ENCODE measurements at places on chromosomes 3 and 15.

DNA sequence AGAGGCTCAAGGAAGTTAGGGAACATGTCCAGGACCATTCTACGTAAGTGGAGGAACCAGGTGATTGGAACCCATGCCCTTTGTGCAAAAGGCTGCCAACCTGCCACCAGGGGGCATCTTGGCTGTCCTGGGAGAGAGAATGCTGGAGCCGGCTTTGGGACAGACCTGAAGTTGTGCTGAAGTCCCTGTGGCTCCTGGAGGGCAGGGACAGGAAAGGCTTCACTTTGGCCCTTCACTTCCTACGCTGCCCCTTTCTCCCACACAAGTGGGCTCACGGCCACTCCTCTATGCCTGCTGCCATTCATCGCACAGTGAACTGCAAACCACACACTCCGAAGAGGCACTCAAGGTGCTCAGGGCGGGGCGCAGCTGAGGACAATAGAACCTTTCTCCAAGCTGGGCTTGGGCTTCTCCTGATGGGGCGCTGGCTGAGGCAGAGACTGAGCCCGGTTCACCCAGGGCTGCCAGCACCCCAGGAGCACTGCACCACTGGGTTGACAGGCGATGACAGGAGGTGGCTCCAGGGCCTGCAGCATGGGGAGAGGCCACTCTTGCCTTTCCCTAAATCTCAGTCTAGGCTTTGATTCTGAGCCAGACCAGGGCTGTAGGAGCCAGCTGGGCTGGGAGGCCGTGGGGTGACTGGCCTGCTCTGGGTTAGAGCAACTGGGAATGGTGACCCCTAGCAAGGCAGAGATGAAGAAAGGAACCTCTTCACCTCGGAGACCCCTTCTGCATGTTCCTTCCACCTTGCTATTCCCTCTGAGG is 8.4 kb downstream of the SHF start:
- DNase-seq, result peak; percentile 40

DNA sequence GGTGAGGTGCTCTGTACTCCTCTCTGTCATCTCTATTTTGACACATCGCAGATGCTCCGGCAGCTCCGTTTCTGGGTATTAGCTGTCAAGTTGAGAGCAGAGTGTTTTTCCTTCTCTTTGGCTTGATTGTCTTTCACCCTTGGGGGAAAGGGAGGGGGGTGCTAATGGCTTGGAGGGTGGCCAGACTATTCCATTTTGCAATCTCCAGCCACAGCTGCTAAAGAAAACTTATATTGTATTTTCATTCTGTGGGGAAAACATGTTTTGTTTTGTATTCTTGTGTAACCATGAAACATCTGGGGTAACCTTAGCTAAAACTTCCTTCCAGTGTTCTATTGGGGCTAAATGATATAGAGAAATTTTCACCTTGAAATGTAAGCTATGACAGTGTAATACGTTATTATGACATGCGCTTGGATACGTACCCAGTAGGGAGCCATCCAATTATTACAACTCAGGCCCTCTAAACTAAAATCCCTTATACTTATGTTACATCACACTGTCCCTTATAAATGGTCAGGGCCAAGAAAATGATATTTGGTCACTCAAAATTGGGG is 14.0 kb upstream of the LARP6 start:
- DNase-seq, result no peak

DNA sequence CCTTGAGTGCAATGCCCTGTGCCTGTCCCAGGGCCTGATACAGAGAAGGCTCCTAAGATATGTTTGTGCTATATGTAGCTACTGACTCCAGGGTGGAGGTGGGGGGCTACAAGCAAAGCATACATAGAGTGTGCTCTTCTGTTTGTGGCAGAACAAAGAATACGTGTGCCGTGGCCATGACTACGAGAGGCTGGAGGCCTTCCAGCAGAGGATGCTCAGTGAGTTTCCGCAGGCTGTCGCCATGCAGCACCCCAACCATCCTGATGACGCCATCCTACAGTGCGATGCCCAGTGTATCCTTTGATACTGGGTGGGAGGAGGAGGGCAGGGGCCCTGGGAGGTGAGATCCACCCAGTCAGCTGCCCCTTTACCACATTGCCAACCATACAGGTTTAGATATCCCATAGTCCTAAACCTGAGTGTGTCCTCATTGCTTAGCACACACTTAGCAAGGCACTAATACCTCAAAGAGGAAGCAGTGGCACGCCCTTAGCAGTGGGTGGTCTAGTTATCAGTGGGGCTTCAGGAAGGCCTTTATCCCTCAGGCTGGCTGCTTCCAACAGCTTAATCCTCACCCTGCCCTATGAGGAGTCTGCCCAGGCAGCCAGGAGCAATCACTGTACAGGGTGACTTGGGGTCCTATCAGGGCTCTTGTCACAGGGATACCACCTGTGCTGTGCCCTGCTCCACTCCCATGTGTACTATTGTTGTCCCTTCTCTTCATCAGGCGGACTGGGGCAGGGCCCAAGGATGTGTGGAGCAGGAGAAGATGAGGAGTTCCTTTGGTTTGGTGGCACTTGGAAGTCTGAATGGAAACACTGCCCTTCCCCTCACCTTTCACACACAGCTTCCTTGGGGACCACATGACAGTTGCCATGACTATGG is 30.1 kb upstream of the MANF start:
- DNase-seq, result no peak

DNA sequence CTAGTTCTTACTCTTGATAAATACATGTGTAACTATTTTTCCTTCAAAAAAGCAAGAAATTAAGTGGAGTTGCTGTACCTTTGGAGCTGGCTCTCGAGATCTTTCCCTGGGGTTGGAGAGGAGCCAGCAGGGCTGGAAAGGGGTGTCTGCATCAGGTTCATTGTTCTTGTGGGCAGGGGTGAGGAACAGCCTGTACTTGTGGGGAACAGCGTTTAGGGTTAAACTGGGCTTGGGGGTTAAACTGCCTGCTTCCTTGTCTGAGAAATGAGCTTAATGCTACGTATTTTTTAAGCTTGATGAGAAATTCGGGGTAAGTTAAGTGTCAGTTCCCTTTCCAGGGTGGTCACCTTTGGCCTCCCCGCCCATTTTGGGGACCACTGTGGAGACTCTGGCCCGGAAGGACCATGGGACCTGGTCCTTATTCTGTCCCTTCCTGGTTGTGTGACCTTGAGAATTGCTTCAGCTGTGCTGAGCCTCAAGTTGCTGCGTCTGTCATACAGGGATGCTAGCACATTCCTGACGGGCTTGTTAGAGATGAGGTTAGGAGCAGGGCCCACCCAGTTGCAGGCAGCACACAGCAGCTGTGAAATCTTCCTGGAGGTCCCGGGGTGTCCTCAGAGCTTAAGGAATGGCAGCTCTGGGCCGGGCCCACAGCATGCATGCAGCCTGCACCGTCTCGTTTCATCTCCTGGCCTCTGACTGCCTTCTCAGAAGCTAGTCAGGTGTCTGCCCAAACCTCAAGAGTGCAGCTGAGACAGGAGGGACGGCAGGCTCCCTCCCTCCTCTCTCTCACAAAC is 11.6 kb downstream of the H1-8 start:
- DNase-seq, result no peak

- DNase-seq, result no peak
Measured at GRCh38 chr15:62119227-62119864, 45.7 kb downstream of the C2CD4B start.

DNA sequence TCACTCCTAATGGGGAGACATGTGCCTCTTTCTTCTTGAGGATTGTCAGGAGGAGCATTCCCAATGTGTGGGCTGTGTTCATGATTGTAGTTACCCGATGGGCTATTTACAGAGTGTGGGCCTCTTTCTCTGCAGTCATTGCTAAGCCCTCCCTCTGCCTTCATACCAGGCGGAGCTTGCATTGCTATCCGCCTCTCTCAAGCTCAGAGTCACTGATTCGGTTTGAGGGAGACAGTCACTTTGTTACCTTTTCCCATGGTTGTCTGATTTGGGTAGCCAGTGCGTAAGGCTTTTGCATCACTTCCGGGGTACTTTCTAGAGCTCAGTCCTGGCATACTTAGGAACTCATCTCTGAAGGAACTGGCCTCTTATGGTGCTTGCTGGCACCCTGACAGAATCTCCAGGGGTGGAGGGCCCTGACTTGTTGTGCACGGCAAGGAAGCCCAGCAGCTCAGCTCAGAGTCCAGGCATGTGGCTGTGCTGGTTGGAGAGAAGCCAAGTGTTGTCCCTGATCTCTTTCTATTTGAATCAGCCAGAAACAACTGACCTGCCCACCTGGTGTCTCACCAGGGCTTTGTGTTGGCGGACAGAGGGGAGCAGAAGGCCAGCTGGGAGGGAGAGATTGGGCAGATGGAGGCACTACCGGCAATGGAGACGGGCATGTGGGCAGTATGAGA is 79.8 kb downstream of the EPHB1 start:
- DNase-seq, result no peak

GRCh38 chr3:86828751-86829150 is 162.2 kb downstream of the VGLL3 start:
- DNase-seq, result no peak

- DNase-seq, result no peak
Measured at GRCh38 chr15:46266661-46267060, 631.8 kb downstream of the SQOR start.

- DNase-seq, result no peak
Measured at GRCh38 chr3:136805795-136806194, 13.1 kb upstream of the SLC35G2 start.

- no peak for DNase-seq
Measured at GRCh38 chr3:127224118-127224517, 31.2 kb downstream of the PRR23E start.

- DNase-seq, result no peak
Measured at GRCh38 chr3:52346623-52347530, 30.8 kb downstream of the DNAH1 start.

GRCh38 chr3:190734490-190734889 is 128.0 kb downstream of the GMNC start:
- no peak for DNase-seq

GRCh38 chr15:57609805-57610529 is 18.3 kb downstream of the MYZAP start:
- no peak for DNase-seq

DNA sequence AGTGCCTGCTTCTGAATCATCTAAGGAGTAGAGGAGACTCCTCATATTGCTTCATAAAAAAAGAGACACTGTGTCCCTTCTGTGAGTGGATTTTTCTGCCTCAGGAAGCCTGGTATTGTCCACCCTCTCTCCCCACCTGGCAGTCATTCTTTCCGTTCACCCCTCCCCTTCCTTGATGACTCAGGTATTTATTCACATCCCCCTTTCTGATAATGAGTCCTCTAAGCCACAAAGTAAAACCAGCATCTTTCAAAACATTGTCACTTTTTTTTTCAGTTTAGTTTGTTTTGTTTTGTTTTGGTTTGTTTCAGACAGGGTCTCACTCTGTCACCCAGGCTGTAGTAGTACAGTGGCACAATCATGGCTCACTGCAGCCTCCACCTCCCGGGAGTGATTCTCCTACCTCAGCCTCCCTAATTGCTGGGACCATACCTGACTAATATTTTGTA is 65.2 kb upstream of the UBE2E1 start:
- DNase-seq, result no peak

DNA sequence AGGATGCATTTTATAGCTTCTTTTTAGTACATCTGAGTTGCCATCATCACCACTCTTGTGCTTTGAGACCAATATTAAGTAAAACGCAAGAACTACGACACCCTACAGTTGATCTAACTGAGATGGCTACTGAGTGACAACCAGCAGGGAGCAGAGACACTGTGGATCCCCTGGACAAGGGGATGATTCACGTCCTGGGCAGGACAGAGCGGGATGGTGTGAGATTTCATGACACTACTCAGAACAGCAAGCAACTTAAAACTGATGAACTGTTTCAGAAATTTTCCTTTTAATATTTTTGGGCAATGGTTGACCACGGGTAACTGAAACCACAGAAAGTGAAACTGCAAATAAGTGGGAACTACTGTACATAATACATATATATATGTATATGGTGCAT is 299.2 kb downstream of the ADAMTS17 start:
- no peak for DNase-seq

DNA sequence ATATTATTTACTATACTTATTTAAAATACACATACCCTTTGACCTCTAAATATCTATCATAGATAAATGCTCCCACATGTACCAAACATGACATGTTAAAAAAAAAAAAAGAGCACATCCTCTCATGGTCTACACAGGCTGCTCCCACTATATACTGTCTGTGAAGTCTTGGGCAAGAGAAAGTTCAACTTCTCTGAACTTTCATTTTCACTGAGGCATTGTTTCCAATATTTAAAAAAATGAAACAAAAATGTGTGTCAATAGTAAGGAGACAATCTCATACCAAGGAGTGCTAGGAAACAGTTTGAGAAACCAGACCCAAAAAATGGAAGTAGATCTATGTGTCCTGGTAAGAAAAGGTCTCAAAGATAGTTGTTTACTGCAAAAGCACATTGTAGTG is 29.3 kb downstream of the SLC4A7 start:
- no peak for DNase-seq

GRCh38 chr3:195087328-195087727 is 183.6 kb downstream of the XXYLT1 start:
- DNase-seq, result no peak
